ENCODE measurements at places on chromosomes 4 and X.

DNA sequence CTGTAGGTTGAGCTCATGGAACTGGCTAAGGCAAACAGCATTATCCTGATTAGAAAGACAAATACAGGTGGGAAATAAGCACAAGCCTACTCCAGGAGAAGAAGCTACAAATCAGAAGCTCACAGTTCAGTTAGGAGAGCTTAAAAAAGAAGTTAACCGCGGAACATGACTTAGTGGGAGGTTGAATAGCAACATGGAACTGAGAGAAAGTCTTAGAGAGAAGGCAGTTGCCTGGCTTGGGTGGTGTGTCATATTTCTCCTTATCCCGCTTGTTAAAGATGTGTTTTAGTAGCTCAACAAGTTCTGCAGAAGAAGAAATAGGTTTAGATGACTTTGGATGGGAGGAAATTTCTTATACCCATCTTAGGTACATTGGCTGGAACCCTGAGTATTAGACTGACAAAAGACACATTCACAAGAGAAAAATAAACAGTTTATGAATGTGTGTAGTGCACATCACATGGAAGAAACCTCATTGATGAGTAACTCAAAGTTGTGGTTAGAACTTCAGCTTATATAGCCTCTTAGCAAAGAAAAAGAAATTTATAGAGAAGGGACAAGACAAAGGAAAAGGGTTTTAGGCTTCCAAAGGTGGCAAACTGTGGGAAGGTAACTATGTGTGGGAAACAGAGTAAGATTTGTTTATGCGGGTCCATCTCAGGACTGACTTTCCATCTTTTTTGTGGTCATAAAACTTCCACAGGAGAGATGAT, 37.4 kb upstream of the RXFP1 start:
- DNase-seq: no peak

DNA sequence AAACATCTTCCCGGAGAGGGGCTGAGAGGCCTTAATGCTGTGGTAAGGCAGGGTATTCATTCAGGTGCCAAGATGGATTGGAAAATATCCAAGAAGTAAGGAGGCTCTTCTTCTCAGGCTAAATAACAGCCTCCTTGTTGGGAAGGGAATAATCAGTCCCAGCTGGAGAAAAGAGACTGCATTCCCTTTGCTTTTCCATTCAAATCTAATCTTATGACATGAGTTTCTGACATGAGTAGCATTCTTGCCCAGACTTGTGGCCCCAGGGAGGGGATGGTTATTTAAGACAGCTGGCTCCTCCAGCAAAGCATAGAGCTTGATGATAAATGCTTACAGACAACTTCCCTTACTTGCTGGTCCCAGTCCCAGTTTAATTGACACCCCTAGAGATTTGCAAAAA, 98.3 kb downstream of the DCLK2 start:
- peak; percentile 73 for DNase-seq

DNA sequence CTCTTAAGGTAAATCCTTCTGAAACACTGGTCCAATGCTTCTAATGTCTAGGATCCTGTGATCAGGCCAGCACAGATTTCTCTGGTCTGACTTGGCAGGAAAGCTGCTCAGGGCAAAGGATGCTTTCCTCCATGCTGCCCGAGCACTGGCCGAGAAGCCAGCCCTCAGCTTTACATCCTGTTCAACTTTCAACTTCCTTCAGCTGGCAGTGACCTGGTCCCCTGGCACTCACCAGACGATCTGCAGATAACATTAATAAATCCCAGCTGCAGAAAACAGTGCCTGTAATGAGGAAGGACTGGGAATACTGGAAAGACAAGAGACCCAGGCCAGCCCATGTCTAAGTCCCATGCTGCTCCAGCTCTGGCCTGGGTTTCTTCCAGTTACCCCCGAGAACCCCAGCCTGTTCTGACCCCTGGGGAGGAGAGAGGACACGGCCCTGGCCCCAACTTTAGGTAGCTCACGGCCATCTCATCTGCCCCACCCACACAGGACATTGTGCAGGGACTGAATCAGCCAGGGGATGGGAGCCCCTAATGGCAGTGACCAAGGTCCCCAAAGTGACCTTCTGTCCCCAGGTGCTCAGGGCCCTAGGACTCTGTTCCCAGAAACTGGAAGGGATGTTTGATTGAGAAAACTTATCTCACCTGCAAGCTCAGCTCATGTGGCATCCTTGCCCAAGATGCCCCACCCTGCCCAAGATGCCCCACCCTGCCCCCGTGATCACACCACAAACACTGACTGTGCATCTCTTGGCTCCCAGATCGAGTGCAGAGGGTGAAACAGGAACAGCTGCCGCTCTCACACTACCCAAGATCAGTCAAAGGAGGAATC, 28.0 kb downstream of the JAKMIP1 start:
- no peak for DNase-seq

DNA sequence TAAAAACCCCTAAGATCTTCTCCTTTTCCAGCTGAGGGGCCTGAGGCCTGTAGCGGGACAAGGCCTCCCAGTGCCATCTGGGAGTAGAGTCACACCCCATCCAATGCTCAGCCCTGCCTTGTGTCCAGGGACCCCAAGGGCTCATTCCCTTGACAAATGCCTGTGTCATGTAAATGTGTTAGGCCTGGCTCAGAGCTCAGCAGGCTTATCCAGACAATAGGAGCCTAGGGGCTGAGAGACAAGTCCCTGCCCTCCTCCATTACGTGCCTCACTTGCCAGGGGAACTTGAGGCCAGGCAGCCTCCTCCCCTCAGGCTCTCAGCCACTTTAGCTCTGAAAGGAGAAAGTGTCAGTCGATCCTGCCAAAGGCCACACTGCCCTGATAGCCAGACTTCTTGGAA, 166.8 kb upstream of the MAMLD1 start:
- DNase-seq: no peak

DNA sequence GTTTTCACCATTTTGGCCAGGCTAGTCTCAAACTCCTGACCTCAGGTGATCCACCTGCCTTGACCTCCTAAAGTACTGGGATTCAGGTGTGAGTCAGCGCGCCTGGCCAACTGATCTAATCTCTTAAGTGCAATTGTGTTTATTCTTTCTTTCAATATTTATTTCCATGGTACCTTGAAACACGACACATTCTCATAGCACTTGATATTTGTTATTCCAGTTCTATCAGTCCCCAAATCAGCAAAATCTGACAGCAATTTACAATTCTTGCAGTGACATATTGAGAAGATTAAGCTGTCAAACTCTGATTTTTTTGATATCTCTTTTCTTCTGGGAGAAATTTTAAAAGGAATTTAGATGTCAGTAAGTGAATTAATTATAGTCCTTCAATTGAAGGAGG, 218.1 kb upstream of the FAT4 start:
- DNase-seq: no peak

GRCh38 chrX:110175146-110175545, 142.7 kb downstream of the AMMECR1 start:
- DNase-seq: no peak

GRCh38 chr4:142663828-142664227, 182.3 kb downstream of the INPP4B start:
- no peak for DNase-seq

- no peak for DNase-seq
Measured at GRCh38 chrX:132411310-132411977, 77.4 kb downstream of the MBNL3 start.

DNA sequence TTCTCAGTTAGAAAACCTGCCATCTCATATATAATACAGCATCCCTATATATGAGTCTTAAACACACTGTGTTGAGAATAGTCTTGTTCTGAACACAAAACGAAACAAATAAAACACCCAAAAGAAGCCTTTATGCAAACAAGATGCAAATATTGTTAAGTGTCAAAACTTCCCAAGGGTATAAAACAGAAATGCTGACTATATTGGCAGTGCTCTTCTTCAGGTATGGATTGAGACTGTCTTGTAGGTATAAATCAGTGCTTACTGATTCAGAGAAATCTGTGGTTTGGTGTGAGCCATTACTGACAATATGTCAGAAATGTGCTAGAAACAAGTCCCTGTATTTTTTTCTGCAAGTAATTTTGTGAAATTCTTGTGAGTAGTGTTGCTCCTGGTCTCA, 82.8 kb upstream of the CTSO start:
- DNase-seq: no peak

DNA sequence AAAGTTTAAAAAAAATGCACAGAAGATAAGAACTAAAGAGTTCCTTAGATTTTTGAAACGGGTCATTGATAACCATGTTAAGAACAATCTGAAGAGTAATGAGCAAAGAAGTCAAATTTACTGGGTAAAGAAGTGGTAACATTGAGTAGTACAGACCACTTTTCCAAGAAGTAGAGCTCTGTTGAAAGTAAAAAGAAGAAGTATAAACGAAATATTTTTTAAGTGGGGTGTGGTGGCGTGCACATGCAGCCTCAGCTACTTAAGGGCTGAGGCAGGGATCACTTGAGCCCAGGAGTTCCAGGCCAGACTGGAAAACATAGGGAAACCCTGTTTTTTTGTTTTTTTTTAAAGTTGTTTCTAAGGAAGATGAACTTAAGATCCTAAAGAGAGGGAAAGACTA, 68.5 kb downstream of the UBA6 start:
- DNase-seq: no peak

DNA sequence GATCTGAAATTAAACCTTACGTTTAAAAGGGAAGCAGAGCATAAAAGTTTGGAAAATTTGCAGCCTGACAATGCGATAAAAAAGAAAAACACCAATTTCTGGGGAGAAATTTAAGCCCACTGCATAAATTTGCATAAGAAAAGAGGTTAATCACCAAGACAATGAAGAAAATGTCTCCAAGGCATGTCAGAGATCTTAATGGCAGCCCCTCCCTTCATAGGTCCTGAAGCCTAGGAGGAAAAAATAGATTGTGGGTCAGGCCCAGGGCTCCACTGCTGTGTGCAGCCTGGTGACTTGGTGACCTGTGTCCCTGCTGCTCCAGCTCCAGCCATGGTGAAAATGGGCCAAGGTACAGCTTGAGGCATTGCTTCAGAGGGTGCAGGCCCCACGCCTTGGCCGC, 264.0 kb upstream of the CT83 start:
- no peak for DNase-seq

DNA sequence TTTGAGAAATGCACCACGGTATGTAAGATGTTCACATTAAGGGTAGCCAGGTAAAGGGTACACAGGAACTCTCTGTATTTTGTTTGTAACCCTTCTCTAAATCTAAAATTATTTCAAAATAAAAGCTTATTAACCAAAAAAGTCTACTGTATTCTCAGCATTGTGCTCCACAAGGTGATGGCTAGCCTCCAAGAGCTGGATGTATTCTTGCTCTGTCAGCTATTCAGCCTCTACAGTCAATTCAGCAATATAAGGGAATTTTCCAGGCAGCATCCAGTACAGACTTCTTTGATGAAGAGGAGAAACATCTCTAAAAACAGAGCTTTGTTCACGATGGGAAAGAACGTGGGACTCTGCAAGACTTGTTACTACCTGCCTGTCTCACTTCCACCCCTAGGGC, 63.5 kb upstream of the MAOA start:
- no peak for DNase-seq

- no peak for DNase-seq
Measured at GRCh38 chr4:142977182-142977581, 131.1 kb upstream of the INPP4B start.

DNA sequence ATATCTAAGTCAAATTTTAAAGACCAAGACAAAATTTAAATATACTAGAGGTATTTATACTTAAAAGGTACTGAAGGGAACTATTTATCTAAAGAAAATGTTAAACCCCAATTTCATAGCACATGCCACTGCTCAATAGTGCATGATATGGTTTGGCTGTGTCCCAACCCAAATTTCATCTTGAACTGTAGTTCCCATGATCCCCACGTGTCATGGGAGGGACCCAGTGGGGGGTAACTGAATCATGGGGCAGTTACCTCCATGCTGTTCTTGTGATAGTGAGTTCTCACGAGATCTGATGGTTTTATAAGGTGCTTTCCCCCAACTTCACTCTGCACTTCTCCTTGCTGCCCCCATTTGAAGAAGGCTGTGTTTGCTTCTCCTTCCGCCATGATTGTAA, 32.3 kb downstream of the MAML3 start:
- DNase-seq: no peak

GRCh38 chrX:153590961-153591956, 7.7 kb downstream of the CCNQ start:
- peak; percentile 90 for DNase-seq

GRCh38 chrX:71217298-71217697, 5.7 kb upstream of the GJB1 start:
- DNase-seq: no peak

GRCh38 chrX:154526901-154527675, 11.1 kb upstream of the FAM3A start:
- DNase-seq: peak; percentile 65

DNA sequence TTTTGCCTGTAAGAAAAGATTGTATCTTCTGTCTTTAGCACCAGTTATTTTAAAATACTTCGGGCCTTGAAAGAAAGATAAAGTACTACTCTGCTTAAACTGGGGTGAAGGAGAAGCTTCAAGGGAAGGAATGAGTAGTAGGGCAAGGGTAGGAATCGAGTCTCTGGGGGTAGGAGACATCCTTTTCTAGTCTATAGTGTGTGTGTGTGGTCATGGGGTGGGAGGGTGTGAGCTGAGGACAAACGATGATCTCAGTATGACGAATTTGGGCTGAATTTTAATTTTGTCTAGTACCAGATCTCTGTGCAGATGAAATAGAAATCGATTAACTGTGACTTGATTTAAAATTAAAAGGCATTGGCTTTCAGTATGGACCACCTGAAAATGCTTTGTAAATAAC, 3.3 kb upstream of the MYOZ2 start:
- DNase-seq: no peak

- no peak for DNase-seq
Measured at GRCh38 chrX:13295841-13296240, 24.0 kb downstream of the ATXN3L start.

GRCh38 chrX:113726898-113727297, 857.0 kb upstream of the HTR2C start:
- no peak for DNase-seq

DNA sequence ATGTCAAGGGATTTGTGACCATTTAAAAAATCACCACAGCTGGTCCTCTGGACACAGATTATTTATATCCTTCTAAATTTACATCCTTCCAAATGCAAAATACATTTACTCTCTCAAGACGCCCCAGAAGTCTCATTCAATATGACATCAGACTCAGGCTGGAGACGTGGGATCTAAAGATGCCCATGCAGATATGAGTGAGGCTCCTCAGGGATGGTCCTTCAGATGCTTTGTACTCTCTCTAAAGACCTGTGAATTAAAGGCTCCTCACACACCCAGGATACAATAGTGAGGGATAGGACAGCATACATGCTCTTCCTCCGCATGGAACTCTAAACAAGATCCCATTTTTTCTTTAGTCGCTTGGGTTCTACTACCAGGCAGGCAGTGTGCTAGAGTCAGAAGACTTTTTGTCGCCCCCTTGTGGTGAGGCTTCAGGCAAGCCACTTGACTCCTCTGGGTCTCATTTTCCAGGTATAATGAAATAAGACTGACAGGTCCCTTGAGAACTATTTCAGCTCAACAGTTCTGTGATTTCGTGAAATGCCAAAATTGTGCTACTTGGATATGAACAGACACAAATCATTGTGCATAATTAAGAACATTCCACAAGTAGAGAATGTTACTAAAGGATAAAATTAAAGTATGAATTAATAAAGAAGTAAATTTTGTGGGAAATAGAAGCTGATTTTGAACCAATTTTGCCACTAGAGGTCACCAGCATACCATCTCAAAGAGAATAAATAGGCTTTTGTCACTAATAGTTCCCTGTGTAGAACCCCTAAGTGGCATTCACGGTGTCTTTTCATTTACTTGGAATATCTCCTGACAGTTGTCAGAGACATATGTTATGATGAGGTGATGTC, 13.7 kb upstream of the SCOC start:
- peak; percentile 79 for DNase-seq

- no peak for DNase-seq
Measured at GRCh38 chrX:52585892-52586291, 68.8 kb downstream of the SSX7 start.

- DNase-seq: no peak
Measured at GRCh38 chrX:39941332-39941920, 156.3 kb downstream of the BCOR start.

GRCh38 chrX:71533516-71533850, 579 bp downstream of the OGT start:
- DNase-seq: no peak
